NAMALWA (cell line): ENCODE measurements at places on chromosomes 1 and 21.

- DNase-seq = peak; percentile 9
Measured at GRCh38 chr1:197595304-197595904, 179.9 kb downstream of the DENND1B start.

GRCh38 chr1:14677292-14677971 lies 78.9 kb downstream of the KAZN start:
- no peak for DNase-seq

DNA sequence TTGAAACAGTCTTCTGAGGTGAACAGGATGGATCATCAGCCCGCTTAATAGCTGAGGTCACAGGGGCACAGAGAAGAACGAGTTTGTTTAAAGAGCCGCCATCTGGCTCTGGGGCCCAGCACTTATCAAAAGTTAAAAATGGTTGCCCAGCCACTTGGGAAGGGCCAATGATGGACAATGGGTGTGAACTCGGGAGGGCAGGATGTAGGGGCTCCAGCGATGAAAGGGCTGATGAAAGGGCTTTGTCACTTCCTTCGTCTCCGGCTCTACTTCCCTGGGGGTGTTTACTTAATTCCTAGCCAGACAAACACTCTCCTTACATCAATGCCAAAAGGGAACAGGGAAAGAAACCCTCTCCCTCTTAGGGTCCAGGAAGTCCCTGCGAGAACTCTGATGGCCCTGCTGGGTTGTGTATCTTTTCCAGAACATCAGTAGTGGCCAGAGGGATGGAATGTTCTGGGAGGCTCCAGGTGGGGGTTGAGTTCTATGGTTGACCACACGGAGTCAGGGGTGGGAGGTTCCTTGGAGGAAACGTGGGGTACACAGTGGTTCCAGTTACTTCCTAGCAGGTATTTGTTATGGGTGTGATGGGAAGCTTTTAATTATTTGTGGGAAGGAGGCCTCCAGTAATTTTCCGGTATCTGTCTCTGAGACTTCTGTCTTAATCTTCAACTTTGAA lies 9.0 kb upstream of the ABCG1 start:
- DNase-seq = no peak

DNA sequence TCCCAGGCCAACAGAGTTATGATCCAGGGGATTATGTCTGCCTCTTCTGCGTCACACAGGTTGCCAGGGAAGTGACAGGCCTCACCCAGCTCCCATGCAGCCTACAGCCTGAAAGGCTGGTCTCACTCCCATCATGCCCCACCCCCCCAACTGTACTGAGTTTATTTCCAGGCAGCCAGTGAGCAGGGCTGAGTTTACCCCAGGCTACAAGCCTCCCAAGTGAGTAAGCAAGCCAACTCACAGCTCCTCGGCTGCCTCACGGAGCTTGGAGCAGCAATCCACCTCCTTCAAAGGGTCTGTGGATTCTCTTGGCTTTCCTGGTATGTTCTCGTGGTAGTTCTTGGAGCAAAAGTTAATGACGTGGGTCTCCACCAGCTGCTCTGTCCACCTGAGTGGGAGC lies 1147.6 kb upstream of the ADGRL4 start:
- DNase-seq = no peak

DNA sequence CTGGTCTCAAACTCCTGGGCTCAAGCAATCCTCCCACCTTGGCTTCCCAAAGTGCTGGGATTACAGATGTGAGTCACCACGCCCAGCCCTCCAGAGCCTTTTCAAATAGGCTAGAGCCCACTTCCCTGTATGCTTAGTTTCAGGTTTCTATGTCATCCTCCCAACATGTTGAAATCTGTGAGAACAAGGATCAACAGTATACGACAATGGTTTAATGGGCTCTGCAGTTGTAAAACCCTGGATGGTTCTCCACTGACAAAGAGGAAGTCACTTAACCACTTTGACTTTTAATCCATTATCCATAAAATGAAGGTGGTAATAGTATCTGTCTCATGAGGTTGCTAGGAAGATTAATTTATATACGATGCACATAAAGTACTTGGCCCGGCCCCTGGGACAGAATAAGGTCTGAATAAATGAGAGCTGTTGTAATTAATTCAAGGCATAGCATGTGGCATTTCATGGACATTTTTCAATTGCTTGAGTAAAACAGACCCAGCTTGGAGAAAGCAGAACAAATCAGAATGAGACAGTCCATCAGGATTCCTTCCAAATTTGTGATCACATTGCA lies 113.9 kb upstream of the ZNF648 start:
- DNase-seq = no peak

GRCh38 chr1:239228451-239228850 lies 157.9 kb upstream of the CHRM3 start:
- no peak for DNase-seq

DNA sequence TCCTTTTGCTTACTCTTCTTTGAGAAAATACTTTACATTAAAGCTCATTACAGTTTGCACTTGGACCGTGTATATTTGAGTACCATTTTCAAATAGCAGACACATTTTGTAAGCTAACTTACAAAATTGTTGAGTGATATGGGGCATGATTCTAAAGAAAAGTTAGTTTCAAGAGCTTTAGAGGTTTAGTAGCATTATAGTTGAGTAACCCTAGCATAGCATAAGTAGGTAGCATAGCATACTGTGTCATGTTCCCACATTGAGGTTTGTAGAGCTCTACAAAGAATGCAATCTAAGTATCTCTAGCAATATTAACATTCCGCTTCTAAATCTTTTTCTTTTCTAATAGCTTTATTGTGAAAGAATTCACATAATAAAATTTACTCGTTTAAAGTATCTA lies 92.0 kb downstream of the ITSN1 start:
- DNase-seq = no peak

GRCh38 chr1:91500756-91501522 lies at the start of gene CDC7:
Gene CDC7, plus strand, starts transcription at chr1:91500851. Its CDS starts 866 bp downstream, at chr1:91501717.
- DNase-seq = peak; percentile 93

DNA sequence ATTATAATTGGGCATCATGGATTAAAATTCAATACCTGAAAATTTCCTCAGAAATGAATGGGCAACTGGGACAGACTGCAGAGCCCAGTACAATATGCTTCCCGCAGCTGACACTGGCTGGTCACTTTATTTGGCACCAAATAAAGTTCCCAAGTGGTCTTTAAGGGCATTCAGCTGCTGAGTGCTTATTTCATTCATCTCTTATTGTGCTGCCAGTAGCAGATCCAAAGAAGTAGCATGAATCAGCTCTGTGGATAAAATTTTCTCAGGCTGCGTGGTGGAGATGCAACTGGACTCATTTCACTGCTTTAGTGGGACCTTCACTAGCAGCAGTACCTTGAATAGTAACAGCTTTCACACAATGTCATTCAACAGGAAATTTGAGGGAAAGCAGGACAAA lies 226.3 kb upstream of the ADGRL2 start:
- DNase-seq = no peak

- DNase-seq = no peak
Measured at GRCh38 chr21:40194185-40194980, 327.1 kb downstream of the PCP4 start.

DNA sequence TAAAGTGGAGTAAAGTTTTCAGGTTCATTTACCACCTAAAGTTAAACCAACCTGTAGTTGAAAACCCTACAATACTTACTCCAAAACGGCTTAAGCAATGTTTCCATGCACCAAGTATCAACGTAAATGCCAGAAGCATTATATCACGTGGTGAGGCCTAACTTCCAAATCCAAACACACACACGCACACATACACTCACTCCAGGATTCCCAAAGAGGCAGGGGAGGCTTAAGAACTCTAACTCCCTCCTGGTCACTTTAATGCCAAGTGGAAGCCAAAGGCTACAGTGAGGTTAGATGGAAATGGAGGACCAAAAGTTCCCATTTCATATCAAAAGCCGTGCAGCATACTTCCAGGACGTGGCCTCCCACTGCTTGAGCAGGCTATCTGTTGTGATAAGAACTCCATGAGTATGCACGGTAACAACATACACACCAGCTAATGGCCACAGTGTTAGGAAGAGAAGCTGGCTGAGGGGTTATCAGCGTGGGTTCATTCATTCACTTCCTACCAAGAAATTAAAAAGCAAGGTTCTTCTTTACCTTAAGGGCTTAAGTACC lies 224.1 kb downstream of the SLC45A1 start:
- no peak for DNase-seq

DNA sequence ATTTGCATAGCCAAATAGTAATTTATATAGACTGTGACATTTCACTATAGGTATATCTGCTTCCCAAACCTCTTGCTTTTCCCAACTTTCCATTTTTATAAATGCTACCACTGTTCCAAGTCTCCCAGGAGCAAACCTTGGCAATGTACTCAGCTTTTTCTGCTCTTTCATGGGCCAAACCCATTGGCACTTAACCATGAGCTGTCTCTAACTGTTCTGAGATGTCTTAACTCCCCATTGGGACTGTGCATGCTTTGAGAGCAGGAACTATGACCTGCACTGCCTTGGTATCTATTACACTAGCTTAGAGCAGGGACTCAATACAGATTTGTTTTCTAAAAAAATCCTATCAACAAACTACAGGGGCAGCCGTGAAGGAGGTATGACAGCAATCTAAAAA lies 22.5 kb upstream of the KHDRBS1 start:
- DNase-seq = peak; percentile 43

GRCh38 chr1:43764581-43764980 lies 57.2 kb downstream of the ST3GAL3 start:
- DNase-seq = no peak

GRCh38 chr1:19325958-19326747 lies 14.0 kb downstream of the SLC66A1 start:
- DNase-seq = no peak

DNA sequence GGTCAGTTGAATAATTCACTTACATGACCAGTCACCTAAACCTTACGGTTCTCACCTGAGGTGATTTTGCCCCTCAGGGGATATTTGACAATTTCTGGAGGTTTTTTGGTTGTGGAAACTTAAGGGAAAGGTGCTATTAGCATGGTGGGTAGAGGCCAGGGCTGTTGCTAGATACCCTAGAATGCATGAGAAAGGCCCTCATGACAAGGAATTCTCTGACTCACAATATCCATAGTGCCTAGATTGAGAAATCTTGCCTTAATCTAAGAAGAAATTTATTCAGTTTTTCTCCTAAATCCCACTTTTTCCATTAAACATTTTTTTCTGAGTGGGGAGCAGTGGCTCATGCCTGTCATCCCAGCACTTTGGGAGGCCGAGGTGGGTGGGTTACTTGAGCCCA lies 119.7 kb downstream of the TGFB2 start:
- no peak for DNase-seq

DNA sequence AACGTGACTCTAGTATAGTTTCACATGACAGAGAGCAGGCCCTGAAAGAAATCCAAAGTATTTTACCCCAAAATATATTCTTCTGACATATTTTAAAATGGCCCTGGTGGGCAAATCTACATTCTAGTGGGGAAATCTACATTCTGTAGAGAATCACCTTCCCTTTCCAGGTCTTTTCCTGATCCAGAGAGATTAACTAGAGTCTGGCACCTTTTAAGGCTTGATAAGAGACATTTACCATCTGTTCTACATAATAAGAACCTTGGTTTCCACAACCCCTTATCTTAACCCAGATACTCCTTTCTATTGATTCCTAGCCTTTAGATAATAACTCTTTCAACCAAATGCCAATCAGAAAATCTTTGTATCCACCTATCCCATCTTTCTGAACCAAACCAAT lies 17.0 kb upstream of the L1TD1 start:
- DNase-seq = no peak

DNA sequence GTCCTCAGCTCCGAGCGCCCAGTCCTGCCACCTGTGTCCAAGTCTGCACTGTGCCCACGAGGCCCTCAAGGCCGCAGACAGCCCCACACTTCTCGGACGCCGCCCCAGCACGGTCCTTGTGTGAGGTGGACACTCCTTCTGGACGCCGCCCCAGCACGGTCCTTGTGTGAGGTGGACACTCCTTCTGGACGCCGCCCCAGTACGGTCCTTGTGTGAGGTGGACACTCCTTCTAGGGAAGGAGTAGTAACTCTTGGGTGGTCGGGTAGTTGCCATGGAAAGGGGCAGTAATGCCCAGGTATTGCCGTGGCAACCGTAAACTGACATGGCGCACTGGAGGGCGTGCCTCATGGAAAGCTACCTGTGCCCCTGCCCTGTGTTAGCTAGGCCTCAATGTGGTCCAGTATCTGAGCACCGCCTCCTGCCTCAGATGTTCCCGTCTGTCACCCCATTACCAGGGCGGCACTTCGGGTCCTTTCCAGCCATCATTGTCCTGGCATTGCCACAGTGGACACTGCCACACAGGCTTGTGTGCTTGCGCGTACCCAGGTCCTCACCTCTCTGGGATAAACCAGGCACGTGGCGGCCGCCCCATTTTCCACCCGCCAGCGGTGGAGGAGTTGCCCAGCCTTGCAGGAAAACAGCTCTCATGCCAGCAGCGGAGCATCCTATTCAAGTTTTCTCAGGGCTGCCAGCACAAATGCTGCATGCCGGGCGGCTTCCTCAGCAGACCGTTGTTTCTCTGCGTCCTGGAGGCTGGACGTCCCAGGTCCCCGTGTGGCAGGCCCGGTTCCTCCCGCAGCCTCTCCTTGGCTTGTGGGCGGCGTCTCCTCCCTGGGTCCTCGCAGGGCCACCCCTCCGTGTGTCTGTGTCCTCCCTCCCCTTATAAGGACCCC lies 40.8 kb upstream of the POFUT2 start:
- DNase-seq = no peak

GRCh38 chr1:167266965-167267364 lies 46.3 kb downstream of the POU2F1 start:
- no peak for DNase-seq

DNA sequence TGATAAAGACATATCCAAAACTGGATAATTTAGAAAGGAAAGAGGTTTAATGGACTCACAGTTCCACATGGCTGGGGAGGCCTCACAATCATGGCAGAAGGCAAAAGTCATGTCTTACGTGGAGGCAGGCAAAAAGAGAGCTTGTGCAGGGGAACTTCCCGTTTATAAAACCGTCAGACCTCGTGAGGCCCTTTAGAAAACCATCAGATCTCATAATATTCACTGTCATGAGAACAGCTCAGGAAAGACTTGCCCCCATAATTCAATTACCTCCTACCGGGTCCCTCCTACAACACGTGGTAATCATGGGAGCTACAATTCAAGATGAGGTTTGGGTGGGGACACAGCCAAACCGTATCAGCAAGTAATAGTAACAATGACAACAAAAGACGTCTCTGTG lies 88.2 kb upstream of the SLC25A33 start:
- DNase-seq = no peak

DNA sequence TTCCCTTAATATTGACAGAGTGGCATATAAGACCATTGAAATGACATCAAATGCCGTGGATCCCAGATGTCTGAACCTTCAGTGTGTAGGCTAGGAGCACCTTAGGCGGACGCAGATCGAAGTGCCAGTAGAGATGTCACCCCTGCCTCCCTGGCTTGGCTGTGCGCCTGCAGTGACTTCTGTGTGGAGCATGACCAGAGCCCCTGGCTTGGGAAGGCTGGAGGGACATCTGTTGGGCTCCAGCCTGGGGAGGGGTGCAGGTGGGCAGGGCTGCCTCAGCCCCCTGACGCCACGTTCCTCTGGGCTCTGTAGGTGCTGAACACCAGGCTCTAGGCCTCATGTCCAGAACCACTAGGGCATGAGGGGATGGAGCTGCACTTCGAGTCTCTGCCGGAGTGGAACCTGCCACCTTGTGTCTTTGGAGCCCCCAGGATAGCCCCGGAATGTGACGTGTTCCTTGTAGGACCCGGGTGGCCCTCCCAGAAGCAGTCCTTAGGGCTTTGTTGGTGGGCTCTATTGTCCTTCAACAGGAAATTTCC lies 103.8 kb downstream of the ADARB1 start:
- DNase-seq = no peak
